ENCODE measurements at places on chromosomes 5 and 9.
A peak's percentile ranks its signal among the peaks of the same experiment; 100 is the strongest.

DNA sequence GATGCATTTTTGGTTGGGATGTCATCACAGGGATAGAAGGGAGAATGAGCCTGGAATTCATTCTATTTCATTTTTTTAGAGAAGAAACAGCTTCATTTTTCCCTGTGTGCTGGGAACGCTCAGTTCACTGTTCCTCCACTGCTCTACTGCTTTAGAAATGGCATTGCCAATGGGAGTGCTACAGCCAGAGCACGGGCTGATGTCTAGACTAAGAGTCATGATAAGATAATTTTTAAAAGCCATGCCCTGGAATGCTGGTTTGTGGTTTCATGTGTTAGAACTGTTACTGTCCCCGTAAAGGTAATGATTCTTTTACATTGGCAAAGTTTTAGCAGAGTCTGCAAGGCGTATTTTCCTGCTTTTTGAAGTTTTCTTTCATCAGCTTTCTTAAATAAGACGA, 119.6 kb downstream of the SEMA6A start:
- DNase-seq: no peak

DNA sequence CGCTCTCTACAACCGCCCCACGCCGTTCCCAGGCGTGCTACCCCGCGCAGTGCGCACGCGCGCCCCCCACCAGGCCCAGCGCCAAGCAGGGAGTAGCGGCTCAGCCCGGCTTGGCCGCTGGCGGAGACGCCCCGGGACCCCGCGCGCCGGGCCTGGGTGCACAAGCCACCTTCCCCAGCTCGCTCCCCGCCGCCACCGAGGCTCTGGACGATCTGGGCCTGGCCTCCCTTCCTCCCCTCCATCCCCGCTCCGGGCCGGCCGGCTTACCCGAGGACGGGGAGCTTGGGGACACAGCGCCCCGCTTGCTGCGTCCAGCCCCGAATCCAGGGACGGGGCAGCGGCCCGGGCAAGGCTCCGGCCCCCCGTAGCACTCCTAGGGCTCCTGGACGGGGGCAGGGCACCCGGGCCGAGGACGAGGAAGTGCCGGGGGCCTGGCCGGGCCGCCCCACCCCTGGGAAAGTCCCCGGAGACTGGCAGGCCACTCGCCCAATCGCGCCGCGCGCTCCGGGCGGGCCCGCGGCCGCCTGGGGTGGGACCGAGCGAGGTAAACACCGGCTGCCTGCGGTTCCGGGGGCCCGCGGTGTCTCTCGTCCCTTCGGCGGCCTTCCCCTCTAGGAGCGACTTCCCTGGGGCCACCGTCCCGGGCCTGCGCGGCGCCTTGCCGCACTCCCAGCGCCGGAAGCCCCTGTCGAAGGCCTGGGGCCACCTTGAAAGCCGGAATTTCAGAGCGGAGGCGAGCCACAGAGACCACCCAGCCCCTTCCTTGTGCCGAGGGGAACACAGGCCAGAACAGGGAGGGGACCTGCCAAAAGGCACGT, at the start of gene TNIP1:
Gene TNIP1, minus strand, starts transcription at position 422 of the 818 bp plus-strand sequence. CDS start 15,939 bp downstream, outside the sequence.
- DNase-seq: peak; percentile 36

DNA sequence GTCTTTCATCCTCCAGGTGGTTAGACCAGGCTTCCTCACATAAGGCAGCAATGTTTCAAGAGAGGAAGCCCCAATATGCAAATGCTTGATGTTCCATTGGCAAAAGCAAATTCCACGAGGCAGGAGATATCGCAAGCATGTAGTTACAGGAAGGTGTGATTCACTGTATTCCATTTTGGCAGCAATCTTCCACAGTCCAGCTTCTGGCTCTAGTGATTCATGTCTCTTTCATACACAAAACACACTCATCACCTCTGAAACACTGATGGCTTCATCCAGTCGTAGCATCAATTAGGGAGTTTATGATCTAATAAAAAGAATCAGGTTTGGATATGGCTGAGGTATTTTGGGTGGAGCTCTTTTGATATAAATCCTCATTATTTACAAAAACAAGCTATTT, 552.2 kb upstream of the RIOK2 start:
- no peak for DNase-seq

- no peak for DNase-seq
Observed at GRCh38 chr9:120977321-120977720, 50.7 kb upstream of the TRAF1 start.

- no peak for DNase-seq
Observed at GRCh38 chr9:123796094-123796493, 133.8 kb downstream of the DENND1A start.

- DNase-seq: no peak
Observed at GRCh38 chr9:86734771-86735170, 212.5 kb downstream of the GAS1 start.

DNA sequence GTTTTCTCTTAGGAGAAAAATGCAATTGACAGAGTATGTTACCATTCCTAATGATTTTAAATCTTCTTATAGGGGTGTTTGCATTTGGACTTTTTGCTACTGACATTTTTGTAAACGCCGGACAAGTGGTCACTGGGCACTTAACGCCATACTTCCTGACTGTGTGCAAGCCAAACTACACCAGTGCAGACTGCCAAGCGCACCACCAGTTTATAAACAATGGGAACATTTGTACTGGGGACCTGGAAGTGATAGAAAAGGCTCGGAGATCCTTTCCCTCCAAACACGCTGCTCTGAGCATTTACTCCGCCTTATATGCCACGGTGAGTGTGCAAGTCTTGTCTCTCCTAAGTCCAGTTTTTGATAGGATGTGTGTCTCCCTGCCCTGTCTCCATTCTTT, 75.7 kb downstream of the BAAT start:
- DNase-seq: no peak

DNA sequence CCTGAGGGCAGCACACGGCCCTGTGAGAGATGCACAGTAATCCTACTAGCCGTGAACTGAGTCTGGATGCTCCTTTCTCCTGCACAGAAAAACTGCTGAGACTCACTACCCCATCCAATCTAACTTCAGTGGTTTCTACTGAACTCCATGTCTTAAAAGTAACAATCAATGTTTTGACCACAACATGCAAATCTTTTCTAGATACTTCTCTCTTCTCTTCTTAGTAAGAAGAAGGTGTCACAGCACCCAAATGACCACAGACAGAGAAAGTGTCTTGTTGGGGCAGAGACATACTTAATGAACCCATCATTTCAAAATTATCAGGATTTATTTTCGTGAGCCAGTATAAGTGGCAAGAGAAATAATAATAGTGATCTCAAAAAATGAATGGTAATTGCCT, 285.8 kb upstream of the MEF2C start:
- no peak for DNase-seq

DNA sequence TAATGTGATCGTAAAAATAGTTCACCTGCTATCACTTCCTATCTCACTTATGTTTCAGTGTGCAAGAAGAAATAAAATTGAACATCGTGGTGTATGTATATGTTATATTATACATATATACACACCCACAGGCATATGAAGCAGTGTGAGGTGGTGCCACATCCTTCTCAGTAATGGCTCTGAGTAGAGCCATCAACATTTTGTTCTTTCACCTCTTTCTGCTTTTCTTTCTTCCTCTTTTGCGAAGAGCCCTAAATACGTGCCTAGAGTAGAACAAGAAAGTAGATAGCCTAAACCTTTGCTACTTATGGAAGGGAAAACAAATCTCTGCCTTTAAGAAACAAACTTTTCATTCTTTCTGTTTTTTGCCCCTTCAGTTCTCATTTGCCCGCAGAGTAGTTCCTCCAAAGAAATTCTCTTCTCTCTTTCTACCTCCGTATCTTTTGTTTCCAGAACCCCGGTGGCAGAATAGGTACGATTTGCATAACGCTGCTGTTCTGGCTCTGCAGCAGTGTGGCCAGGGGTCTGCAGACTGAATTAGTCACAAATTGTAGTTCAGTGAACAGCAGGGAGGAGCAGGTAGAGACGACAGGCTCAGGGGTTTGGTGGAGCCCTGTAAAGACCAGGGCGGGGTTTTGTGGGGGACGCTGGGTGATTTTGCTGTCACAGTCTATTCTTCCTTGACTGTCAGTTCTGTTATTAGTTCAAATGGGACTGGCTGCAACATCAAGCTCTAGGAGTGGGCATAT, 40.5 kb upstream of the PJA2 start:
- DNase-seq: no peak

GRCh38 chr9:95156074-95156473, 161.4 kb downstream of the FANCC start:
- DNase-seq: no peak

- DNase-seq: no peak
Observed at GRCh38 chr5:173231381-173231766, 3.6 kb downstream of the NKX2-5 start.

DNA sequence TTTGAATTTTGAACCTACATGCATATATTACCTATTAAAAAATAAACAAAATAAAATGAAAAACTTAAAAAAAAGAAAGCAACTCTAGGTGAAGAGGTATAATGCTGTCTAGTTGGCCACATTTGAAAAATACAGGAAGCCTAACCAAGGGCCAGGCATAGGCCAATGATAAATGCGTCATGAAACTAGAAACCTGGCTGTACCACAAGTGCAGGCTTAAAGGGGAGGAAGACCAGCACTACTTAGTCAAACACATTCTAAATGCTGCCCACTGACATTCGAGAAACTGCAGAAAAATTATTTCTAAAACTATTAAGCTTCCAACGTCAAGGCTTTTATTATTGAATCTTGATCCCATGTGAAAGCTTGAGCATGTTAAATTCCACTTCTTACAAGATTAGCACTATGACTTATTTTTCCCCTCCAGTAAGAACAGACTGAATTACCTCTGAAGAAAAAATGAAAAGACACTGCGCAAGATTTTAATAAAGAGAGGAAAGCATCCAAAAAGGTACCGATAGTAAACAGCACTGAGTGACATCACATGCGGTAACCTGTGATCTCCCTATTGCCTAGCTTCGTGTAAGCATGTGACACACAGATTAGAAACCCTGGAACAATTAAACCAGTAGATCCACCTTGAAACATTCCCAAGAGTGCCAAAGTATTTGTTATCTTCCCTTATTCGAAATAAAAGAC, 16.2 kb downstream of the CDC14B start:
- DNase-seq: no peak

DNA sequence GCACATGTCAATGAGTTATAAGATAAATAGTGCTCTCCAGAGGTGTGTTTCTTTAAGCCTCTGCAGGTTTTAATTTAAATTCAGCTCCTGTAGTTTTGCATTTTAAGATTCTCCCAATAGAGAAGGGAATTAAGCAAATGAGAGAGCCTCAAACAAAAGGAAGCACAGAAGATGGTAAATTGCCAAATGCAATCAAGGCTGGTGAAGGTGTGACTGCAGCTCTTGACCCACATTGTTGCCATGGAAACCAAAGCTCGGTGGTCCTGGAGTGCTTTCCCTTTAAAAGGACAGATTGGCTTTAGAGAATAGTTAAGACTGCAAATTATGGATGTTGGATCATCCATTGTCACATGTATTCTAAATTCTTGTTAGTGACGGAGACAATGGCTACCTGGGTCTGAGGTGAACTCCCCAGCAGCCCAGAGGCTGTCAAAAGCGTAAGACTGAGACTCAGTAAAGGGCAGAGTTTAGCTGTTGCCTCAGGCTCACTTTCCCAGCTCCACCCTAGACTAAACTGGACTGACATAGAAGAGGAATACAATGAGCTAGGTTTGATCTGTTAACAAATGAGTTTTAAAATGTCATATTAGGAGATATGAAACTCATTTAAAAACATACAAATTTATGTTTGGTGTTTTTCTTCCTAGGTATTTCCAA, 12.3 kb downstream of the GAPT start:
- no peak for DNase-seq

DNA sequence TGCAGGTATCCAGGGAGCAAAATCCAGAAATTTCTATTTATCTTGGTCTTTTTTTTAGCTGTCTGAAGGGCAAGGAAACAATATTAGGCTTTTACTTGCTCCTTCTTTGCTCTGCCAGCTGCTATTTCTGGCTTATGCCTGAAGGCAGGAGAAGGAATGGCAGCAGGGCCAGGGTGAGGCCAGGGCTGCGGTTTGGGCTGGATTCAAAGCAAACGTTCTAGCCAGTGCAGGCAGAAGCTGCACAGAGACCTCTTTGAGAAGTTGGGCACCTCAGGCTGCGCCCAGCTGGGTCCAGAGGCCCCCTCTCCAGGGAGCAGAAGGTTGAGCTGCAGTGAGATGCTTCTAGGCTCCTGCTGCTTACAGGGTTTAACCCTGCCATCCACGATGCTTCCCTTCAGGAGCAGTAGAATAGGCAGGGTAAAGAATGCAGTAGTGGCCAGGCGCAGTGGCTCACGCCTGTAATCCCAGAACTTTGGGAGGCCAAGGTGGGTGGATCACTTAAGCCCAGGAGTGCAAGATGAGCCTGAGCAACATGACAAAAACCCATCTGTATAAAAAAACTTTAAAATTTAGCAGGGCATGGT, 201.2 kb downstream of the ADCY2 start:
- DNase-seq: no peak

DNA sequence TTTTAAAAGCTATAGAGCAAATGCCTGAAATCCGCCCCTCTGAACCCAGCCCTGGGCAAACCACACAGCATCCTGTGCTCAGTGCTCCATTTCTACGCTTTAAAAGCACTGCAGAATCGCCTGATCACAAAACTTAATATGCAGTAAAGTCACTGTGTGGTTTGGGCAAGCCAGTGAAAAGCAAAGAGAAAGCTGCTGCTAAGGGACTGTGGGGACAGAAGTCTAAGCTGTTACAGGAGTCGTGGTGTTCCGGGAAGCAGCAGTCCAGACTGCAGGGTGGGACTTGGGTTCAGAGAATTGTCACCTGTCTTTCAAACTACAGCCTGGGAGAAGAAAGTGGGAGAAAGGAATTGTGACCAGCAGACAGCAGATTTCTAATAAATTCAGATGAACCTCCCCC, 8.2 kb downstream of the RAPGEF1 start:
- no peak for DNase-seq

DNA sequence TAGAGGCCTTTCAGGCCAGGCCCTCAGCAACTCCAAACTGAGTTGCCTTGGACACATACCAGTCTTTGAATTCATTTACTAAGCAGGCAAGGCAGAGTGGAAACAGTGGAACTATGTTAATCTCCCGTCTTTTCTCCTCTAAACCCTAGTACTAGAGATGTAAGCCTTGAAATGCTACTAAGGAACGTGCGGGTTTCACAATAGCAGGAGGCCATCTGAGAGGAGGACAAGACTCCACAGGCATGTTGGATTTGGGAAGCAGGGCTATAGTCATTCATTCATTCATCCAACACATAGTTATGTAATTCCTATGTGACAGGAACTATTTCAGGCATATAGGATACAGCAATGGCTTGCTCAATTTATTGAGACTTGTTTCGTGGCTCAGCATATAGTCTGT, 3.3 kb upstream of the OCLN start:
- no peak for DNase-seq

GRCh38 chr5:131389096-131389868, 125.4 kb downstream of the CDC42SE2 start:
- DNase-seq: no peak

GRCh38 chr5:172486451-172486850, 32.1 kb upstream of the SH3PXD2B start:
- DNase-seq: no peak

- peak; percentile 49 for DNase-seq
Observed at GRCh38 chr5:150209099-150209635, 19.3 kb downstream of the SLC6A7 start.

- no peak for DNase-seq
Observed at GRCh38 chr9:114958021-114958843, 27.8 kb upstream of the TNFSF8 start.

- no peak for DNase-seq
Observed at GRCh38 chr9:23380821-23381220, 445.2 kb downstream of the ELAVL2 start.

All from LNCaP clone FGC (cell line).